Kidney glomerular epithelial cell (primary cell): ENCODE measurements at places on chromosomes 2 and 18.

DNA sequence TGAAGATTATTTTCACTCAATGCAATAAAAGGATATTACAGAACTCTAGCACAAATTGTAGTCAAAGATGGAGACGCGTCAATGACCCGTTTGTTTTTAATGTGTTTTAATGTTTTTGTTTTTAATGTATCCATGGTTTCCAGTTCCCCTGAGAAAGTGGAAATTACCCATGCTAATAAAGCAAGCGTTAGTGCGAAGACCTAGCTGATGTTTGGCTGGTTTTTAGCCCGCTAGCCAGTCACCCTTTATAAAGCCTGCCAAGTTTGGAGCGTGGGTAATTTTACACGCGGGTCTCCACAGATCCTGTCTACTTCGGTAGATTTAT is 430 bp upstream of the CHMP1B start:
- peak; percentile 82 for DNase-seq

- DNase-seq = peak; percentile 74
These were observed 15.6 kb upstream of the INO80C start for GRCh38 chr18:35513181-35513936.

GRCh38 chr2:178072383-178073301 is at the start of gene PDE11A:
Gene PDE11A (minus strand): TSS chr2:178072777. CDS start chr2:178072437, 340 bp downstream.
- DNase-seq = peak; percentile 85

DNA sequence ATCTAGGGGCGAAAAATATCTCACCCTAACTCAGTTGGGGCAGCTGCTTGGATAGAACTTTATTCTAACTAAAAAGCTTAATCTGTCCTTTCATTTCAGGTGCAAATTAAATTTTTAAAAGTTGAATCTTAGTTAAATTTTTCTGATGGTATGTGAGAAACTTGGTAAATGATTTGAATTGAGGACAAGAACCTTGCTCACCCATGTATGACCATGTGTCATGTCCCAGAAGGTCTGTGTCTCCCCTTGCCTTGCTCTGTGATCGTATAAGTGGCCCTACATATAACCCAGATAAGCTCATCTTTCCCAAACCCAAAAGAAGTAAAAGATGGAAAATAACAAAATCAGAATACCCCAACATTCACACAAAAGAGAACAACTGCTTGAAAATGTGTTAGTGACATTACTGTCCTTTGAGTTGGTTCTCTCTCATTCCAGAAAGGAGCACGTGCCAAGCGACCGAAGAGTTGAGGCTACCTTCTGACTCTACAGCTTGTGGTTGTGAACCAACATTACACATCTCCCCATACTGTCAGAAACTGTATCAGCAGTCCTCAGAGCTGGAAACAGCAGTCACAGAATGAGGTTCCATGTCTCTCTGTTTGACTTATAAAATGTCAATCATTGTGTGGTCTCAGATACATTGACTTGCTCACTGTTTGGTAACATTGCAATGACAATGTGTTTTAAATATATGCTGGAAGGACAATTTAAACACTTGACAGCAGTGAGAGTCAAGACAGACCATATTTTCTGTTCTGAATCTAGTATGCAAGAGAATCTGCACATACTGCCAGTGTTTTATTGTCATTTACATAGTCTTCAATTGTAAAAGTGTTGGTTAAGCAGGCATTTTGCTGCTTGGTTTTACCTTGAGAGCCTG is 46.3 kb upstream of the TANK start:
- DNase-seq = no peak

DNA sequence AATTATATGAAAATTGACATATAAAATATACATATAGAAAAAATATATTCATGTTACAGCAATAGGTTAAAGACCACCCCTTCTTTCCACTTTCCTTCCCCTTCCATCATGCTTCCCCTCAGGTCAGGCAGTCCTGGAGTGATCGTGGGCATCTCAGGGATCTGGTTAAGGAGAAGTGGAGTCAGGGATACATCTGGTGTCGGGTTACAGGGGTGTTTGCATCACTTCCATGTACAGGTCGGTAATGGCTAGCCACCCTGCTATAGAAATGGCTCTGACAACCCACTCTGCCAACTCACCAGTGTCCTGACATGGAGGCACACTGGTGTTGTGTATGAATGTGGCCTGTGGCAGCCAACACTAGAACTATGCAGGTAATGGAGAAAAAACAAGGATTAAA is 36.3 kb upstream of the LGALSL start:
- no peak for DNase-seq

- no peak for DNase-seq
These were observed 275.6 kb upstream of the ZSWIM2 start for GRCh38 chr2:187124529-187124928.

DNA sequence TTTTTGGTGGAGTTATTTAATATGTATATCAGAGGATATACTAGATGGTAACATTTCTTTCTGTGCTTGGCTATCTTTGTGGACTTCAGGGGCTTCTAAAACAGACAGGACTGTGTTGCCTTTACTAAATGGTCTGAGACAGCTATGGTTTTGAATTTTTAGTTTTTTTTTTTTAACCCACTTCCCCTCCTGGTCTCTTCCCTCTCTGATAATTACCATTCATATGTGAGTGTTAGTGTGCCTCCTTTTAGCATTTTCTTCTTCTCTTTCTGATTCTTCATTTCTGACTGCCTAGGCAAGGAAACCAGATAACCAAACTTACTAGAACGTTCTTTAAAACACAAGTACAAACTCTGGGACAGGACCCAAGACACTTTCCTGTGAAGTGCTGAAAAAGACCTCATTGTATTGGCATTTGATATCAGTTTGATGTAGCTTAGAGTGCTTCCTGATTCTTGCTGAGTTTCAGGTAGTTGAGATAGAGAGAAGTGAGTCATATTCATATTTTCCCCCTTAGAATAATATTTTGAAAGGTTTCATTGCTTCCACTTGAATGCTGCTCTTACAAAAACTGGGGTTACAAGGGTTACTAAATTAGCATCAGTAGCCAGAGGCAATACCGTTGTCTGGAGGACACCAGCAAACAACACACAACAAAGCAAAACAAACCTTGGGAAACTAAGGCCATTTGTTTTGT is 52.7 kb downstream of the SMAD4 start:
- DNase-seq = peak; percentile 50

DNA sequence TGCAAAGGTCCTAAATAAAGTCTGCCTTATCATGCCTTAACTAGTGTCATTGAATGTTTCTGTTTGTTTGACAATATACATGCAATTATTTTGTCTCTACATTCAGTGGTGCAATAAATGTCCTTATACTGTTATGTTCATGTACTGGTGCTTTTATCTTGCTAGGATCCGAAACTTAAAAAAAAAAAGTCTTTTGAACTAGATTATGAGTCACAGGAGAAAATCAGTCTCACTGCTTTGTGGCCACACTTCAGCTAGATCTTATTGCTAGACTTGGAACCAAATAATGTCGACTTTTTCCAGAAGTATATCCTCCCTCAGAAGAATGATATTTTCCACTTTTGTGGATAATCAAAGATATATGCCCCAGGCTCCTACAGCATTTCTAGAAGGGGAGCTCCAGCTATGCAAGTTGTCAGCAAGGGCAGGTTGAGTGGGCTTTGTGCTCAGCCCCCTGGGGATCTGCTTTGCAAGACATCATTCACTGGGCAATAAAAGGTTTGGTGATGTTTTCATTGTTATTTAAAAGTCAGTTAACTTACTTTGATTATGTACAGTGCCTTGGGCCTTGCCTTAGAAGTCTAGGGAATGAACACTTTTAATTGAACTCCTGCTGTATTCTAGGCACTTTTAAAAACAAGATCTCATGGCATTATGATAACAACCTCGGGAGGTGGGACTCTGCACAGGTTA is 157.1 kb upstream of the LRRTM1 start:
- DNase-seq = no peak

GRCh38 chr18:53752781-53753367 is 471.6 kb downstream of the MBD2 start:
- no peak for DNase-seq

GRCh38 chr2:202460119-202460518 is 84.0 kb downstream of the BMPR2 start:
- DNase-seq = no peak

DNA sequence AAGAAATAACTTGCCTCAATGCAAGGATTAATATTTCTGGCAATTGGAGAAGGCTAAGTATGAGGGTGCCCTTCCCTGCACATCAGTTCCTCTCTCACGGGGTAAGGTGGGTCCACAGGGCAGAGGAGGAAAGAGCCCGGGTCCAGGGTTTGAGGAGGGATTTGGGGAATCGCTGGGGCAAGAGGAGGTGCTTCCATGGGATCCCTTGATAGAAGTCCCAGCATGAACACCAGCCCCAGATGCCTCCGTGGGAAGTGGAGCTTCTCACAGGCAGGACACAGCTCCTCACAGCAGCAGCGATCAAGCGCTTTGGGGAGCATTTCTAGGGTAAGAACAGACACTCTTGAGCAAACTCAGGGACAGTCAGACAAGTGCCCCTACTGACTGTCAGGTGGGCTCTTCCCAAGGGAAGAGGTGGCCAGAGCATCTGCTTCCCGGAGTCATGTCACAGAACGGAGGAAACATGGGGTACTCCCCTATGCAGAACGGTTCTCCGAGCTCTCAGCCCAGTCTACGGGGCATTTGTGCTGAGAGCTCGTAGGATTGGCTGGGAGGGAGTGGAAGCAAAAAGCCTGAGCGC is 218.9 kb upstream of the ARL4C start:
- no peak for DNase-seq

GRCh38 chr2:118670838-118671237 is 176.6 kb downstream of the EN1 start:
- DNase-seq = no peak

GRCh38 chr2:144088863-144089262 is 431.1 kb downstream of the ZEB2 start:
- no peak for DNase-seq

GRCh38 chr2:179562330-179562885 is 297.8 kb upstream of the SESTD1 start:
- peak; percentile 42 for DNase-seq

DNA sequence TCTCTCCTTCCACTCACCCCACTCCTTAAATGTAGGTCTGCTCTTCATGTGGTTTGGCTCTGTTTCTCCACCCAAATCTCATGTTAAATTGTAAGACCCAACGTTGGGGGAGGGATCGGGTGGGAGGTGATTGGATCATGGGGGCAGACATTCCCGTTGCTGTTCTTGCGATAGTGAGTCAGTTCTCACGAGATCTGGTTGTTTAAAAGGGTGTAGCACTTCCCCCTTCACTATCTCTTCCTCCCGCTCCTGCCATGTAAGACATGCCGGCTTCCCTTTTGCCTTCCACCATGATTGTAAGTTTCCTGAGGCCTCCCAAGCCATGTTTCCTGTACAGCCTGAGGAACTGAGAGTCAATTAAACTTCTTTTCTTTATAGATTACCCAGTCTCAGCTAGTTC is 1044.5 kb upstream of the POU3F3 start:
- no peak for DNase-seq

DNA sequence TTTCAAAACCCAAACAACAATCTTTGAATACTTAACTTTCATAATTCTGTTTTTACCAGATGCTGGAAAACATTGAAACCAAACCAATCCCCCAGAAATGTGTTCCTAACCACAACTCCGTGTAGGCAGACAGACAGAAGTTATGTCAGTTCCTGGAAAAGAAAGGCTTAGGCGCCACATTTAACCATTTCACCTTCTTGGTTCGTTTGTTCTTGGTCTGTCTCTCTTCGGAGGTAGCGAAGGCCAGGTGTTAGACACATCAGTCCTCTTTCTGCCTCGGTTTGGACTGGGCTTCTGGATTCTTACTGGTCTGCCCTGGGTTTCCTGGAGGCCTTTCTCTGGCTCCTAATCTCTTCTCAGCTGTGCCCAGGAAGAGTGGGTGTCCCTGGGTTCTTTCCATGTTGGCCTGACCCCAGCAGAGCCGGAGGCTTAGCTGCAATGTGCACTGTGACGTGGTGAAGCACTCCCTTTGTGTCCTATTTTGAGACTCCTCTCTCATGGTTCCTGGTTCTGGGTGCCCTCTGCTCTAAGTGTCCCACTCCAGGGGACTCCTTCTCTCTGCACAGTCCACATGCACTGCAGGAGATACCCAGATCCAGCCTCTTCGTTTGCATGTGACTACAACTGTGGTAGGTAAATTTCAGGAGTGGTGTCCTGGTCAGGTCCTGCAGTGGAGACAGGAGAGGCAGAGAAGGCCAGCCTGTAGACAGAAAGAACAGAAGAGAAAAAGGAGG is 23.1 kb upstream of the RAB31 start:
- DNase-seq = no peak

- DNase-seq = peak; percentile 50
These were observed 5.0 kb upstream of the SERPINB2 start for GRCh38 chr18:63882333-63883141.
